HepG2 (cell line): ENCODE measurements at places on chromosomes 11 and 22. TPM values are rescaled to one million over a fixed set of nuclear protein-coding genes. Genes with fewer than 3 reads are reported as not detected.

GRCh38 chr22:25626624-25626990 lies 62.1 kb downstream of the GRK3 start:
- peaks cover 17% of the 10 kb centered on the region for H3K4me1 ChIP-seq
- no peaks in the 10 kb centered on the region for H3K36me3 ChIP-seq
- H3K27ac ChIP-seq, result no peak overlapping the region
- no peak overlapping the region for H3K4me3 ChIP-seq
- no peak for DNase-seq

- no peak overlapping the region for H3K27ac ChIP-seq
- H3K36me3 ChIP-seq, result no peaks in the 10 kb centered on the region; the same call in 1 of the 2 replicates
- H3K4me1 ChIP-seq, result no peaks in the 10 kb centered on the region
- H3K27me3 ChIP-seq, result no peaks in the 10 kb centered on the region
- H3K4me3 ChIP-seq, result no peak overlapping the region
- DNase-seq, result no peak
Measured at GRCh38 chr11:47149782-47150181, 26.9 kb downstream of the ARFGAP2 start.

DNA sequence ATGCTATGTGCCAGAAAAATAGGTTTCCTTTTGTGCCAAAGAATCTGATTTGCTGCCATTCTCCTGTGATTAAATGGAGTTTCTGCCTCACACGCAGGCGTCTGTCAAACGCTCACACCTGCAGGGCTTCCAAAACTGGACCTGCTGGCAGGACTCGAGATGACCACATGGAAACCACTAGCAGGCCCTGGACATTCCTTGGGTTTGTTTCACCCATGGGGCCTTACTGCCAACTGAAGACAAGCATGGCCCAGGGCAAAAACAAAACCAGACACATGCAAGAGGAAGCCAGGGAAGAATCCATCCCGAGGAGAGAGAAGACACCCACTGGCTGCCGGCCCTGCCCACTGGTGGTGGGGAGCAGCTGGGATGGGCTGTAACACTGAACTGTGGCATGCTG lies 55.9 kb upstream of the MN1 start:
- no peak for DNase-seq
- H3K27me3 ChIP-seq, result no peaks in the 10 kb centered on the region
- 0 out of 2 replicates have a peak, but pooled peaks cover 7% of the 10 kb centered on the region for H3K4me1 ChIP-seq
- no peak overlapping the region for H3K4me3 ChIP-seq
- H3K27ac ChIP-seq, result no peak overlapping the region
- H3K36me3 ChIP-seq, result peaks cover 28% of the 10 kb centered on the region

- no peak for DNase-seq
- H3K4me1 ChIP-seq, result no peaks in the 10 kb centered on the region
- H3K27ac ChIP-seq, result no peak overlapping the region
- H3K36me3 ChIP-seq, result no peaks in the 10 kb centered on the region
- no peak overlapping the region for H3K4me3 ChIP-seq
Measured at GRCh38 chr11:95549301-95549700, 240.3 kb downstream of the FAM76B start.

GRCh38 chr11:3037040-3037944 lies 19.9 kb downstream of the CARS1 start:
- peaks cover 28% of the 10 kb centered on the region for H3K36me3 ChIP-seq
- no peak overlapping the region for H3K4me3 ChIP-seq
- peak; percentile 66 for DNase-seq
- no peaks in the 10 kb centered on the region for H3K4me1 ChIP-seq

GRCh38 chr11:74730571-74731260 lies 510 bp downstream of the CHRDL2 start:
- no peak overlapping the region for H3K27ac ChIP-seq
- H3K27me3 ChIP-seq, result peaks cover 66% of the 10 kb centered on the region
- H3K4me1 ChIP-seq, result peaks cover 53% of the 10 kb centered on the region
- no peak overlapping the region for H3K4me3 ChIP-seq

DNA sequence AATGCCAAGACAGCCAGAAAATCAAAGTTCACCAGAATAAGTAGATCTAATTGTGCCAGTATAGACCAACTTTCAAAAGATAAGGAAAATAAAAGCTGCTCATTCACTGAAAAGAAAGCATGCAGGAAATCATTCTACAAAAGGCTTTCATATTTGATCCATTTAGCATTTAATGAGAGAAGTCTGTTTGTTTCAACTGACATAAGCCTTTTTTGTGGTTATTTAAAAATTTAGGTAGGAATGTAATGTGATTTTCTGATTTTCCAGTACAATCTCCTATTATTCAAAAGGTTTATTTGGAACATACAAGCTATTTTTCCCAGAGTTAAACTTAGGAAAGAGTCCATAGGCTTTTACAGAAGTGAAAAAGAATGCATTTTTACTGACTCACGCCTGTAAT lies 92.7 kb downstream of the SBF2 start:
- H3K27me3 ChIP-seq, result no peaks in the 10 kb centered on the region
- no peak overlapping the region for H3K27ac ChIP-seq
- DNase-seq, result no peak
- H3K36me3 ChIP-seq, result no peaks in the 10 kb centered on the region
- H3K4me3 ChIP-seq, result no peak overlapping the region

- H3K4me3 ChIP-seq, result peak within 1 kb of the TSS; percentile 88
- peaks cover 49% of the 10 kb centered on the region for H3K4me1 ChIP-seq
- peak within 1 kb of the TSS; percentile 97 for H3K27ac ChIP-seq
- peak; percentile 46 for DNase-seq
Measured at GRCh38 chr11:106077609-106078455, at the start of gene AASDHPPT. Gene AASDHPPT, plus strand, starts transcription at chr11:106077662. Its CDS starts 49 bp downstream, at chr11:106077711.

DNA sequence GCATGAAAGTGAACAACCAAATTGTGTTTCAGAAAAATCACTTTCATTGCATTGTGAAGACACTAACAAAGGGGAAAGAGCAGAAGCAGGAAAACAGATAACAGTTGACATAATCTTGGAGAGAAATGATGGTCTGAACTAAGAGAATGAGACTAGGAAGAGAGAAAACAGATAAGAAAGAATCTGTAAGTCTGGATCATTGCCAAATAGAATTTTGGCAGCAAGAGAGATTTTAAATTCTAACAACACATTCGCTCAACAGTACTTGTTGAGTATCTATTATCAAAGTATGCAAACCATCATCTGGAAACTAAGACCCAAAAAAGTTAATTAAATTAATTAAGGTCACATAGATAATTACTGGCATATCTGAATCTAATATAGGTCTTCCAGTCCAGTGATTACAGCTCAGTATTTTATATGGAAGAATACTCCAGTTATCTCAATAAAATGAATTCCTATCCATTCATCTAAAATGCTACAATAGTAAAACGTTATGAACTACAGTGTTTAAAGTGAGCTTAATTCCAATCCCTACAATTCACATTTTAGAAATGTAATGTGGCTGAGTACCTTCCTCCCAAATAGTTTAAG lies 166.7 kb upstream of the FAT3 start:
- no peak overlapping the region for H3K4me3 ChIP-seq
- H3K27me3 ChIP-seq, result no peaks in the 10 kb centered on the region
- H3K36me3 ChIP-seq, result no peaks in the 10 kb centered on the region
- no peak overlapping the region for H3K27ac ChIP-seq
- no peak for DNase-seq

DNA sequence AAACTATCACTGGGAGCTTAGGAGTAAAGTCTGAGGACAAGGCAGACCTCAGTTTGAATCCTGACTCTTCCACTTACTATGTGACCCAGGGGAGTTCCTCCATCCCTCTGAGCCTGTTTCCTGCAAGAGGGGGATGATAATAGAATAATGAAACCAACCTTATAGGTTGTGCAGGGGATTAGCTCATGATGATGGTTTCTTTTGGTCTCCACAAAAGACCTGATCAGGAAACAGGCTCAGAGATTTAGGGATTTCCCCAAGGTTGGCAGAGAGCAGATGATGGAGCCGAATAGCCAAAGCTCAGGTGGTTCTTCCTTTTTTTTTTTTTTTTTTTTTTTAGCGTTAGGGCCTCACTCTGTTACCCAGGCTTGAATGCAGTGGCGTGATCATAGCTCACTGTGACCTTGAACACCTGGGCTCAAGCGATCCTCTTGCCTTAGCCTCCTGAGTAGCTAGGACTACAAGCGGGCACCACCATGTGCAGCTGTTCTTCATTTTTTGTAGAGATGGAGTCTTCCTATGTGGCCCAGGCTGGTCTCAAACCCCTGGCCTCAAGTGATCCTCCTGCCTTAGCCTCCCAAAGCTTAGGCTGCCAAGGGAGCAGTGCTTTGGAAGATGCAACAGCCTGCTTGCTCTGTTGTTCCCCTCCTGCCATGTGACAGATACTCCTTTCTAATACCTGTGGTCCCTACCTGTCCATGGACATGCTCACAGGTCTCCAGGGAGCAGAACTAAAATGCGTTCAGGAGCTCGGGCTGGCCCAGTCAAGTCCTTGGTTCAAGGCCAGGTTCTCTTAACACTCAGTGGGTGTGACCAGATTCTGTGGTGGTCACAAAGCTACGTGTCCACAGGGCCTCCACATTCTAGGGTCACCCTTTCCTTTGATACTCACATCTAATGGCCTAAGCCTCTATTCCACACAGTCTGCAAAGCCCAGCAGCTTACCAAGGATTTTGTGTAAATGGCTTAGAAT lies 22.3 kb downstream of the PATZ1 start:
- H3K4me1 ChIP-seq, result no peaks in the 10 kb centered on the region
- H3K36me3 ChIP-seq, result peaks cover 24% of the 10 kb centered on the region
- H3K27ac ChIP-seq, result no peak overlapping the region
- H3K4me3 ChIP-seq, result no peak overlapping the region

- H3K36me3 ChIP-seq, result peaks cover 20% of the 10 kb centered on the region
- H3K27ac ChIP-seq, result no peak overlapping the region
- H3K4me3 ChIP-seq, result no peak overlapping the region
- no peak for DNase-seq
Measured at GRCh38 chr11:121467965-121468364, 15.2 kb upstream of the SORL1-AS1 start.

GRCh38 chr11:34213366-34213765 lies 107.9 kb downstream of the NAT10 start:
- H3K27me3 ChIP-seq, result no peaks in the 10 kb centered on the region
- H3K4me3 ChIP-seq, result no peak overlapping the region
- H3K4me1 ChIP-seq, result peaks cover 74% of the 10 kb centered on the region
- peak overlapping the region; percentile 35 for H3K27ac ChIP-seq

- no peaks in the 10 kb centered on the region for H3K4me1 ChIP-seq
- H3K27ac ChIP-seq, result no peak overlapping the region
Measured at GRCh38 chr11:14118072-14118471, 155.5 kb downstream of the SPON1 start.

DNA sequence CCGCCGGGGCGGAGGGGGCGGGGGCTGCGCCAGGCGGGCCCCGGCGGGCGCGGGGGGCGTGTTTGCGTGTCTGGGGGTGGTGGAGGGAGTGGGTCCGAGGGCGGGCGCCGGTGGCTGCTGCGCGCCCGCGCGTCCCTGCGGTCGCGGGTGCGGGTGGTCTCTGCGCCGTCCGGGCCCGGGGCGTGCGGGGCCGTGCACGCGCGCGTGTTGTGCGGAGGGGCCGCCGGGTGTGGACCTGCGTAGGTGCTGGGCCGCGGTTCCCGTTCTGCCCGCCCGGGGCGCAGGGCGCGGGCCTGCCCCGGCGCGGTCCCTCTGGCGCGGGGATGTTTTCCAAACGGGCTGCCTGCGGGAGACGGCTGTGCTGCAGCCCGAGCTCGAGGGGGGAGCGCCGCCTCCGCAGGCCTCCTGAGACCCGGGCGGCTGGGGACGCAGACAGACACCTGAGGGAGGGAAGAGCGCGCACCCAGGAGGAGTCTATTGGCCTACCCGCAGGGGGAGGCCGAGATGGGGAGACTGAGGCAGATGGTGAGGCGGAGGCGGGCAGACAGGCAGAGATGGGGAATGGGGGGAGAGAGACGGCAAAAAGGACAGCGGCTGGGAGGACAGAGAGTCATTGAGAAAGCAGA lies 442 bp downstream of the PELI3 start:
- H3K36me3 ChIP-seq, result no peaks in the 10 kb centered on the region; the same call in 2 of the 3 replicates
- H3K27ac ChIP-seq, result no peak overlapping the region
- no peaks in the 10 kb centered on the region; the same call in 1 of the 2 replicates for H3K27me3 ChIP-seq
- DNase-seq, result no peak
- H3K4me3 ChIP-seq, result peak overlapping the region; percentile 77

DNA sequence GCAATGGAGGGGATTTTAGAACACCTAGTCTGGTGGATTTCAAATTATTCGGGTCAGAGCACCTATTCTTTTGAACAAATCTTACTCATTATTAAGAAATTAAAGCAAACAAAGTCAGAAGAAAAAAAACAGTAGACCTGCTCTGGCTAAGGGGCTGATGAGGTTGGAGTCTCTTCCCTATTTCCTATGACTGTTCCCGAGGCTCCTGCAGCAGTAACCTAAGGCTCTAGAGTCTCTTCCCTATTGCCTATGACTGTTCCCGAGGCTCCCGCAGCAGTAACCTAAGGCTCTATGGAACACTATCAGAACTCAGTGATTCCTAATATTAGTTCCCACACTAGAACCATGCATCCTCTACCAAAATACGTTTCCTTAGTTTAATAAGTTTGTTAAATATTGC lies 607.9 kb downstream of the NTM start:
- H3K27me3 ChIP-seq, result no peaks in the 10 kb centered on the region; the same call in 1 of the 2 replicates
- no peak overlapping the region for H3K27ac ChIP-seq
- DNase-seq, result no peak
- no peaks in the 10 kb centered on the region for H3K36me3 ChIP-seq

GRCh38 chr11:13223112-13223511 lies 54.5 kb upstream of the BMAL1 start:
- DNase-seq, result no peak
- no peaks in the 10 kb centered on the region for H3K4me1 ChIP-seq
- H3K36me3 ChIP-seq, result no peaks in the 10 kb centered on the region
- H3K27me3 ChIP-seq, result no peaks in the 10 kb centered on the region; the same call in 1 of the 2 replicates
- H3K27ac ChIP-seq, result no peak overlapping the region

DNA sequence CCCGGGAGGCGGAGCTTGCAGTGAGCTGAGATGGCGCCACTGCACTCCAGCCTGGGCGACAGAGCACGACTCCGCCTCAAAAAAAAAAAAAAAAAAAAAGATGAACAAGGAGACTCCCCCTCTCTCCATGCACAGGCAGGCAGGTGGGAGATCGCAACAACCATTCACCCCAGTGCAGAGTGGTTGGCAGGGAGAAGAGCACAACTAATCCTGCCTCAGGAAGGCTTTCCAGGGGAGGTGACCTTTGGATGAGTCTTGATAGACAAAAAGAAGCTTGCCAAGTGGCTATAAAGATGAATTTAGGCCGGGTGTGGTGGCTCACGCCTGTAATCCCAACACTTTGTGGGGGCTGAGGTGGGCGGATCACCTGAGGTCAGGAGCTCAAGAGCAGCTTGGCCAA lies 30.0 kb downstream of the FLRT1 start:
- H3K27ac ChIP-seq, result no peak overlapping the region
- no peak for DNase-seq
- H3K4me1 ChIP-seq, result no peaks in the 10 kb centered on the region
- no peaks in the 10 kb centered on the region for H3K27me3 ChIP-seq

GRCh38 chr11:57072640-57073039 lies 83.9 kb downstream of the OR5AK2 start:
- H3K4me3 ChIP-seq, result no peak overlapping the region
- H3K27me3 ChIP-seq, result no peaks in the 10 kb centered on the region
- no peaks in the 10 kb centered on the region for H3K4me1 ChIP-seq
- H3K36me3 ChIP-seq, result no peaks in the 10 kb centered on the region
- no peak overlapping the region for H3K27ac ChIP-seq
- DNase-seq, result no peak

- H3K36me3 ChIP-seq, result no peaks in the 10 kb centered on the region
- H3K27me3 ChIP-seq, result no peaks in the 10 kb centered on the region
- no peak overlapping the region for H3K27ac ChIP-seq
- DNase-seq, result no peak
- no peaks in the 10 kb centered on the region for H3K4me1 ChIP-seq
Measured at GRCh38 chr11:22458161-22458560, 120.0 kb downstream of the SLC17A6 start.

OR52N4 gene
- 0.09 TPM in 1 of 2 replicates, not detected in the other for total RNA-seq

HTR3B gene
- 1.7 and 2.2 TPM in 2 replicates for total RNA-seq

NPTXR gene
- 2.5 and 2.6 TPM in 2 replicates for total RNA-seq

DNAJB13 gene
- not detected in 2 replicates for total RNA-seq

FXYD2 gene
- 106 and 107 TPM in 2 replicates for total RNA-seq

UCP3 gene
- total RNA-seq, result 0.22 TPM in 1 of 2 replicates, not detected in the other

BDNF gene
- total RNA-seq, result 0.02 TPM in 1 of 2 replicates, not detected in the other

LRP5 gene
- total RNA-seq, result 23.6 and 40.4 TPM in 2 replicates
